NCI-H774 (cell line): ENCODE measurements at places on chromosomes 13 and 19.
A peak's percentile ranks its signal among the peaks of the same experiment; 100 is the strongest.

DNA sequence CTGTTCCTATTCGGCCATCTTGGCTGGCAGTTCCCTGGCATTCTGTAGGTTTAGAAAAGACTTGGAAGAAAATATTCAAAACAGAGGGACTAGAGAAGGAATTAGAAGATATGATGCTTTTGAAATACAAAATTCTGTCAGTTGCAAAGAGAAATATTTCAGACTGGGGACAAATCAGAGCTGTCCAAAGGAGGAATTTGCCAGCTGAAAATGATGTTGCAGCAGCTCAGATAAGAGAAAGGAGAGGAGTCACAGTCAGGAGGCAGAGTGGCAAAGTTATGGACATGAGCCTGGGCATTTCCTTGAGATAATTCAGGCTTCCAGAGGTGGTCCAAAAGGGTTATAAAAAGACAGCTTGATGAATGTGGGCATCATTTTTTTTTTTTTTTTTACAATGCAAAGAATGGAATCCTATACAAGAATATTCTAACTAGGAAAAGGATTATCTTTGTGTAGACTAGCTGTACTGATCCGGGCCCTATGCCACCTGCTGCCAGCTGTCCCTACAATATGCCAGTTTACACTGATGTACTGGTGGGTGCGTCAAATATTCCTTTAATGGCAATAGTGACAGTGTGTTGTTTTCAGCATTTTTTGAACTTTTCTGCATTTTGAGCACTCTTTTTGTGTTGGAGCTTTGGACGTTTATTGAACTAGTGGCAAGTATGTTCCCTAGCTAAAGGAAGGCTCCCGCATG, 31.8 kb upstream of the CBY2 start:
- no peak for DNase-seq

GRCh38 chr19:10431254-10431942, 11.1 kb downstream of the PDE4A start:
- no peak for DNase-seq

GRCh38 chr13:77384999-77385398, 58.1 kb upstream of the MYCBP2 start:
- DNase-seq, result no peak

- peak; percentile 10 for DNase-seq
Measured at GRCh38 chr19:49502866-49503581, 6.8 kb downstream of the RPS11 start.

DNA sequence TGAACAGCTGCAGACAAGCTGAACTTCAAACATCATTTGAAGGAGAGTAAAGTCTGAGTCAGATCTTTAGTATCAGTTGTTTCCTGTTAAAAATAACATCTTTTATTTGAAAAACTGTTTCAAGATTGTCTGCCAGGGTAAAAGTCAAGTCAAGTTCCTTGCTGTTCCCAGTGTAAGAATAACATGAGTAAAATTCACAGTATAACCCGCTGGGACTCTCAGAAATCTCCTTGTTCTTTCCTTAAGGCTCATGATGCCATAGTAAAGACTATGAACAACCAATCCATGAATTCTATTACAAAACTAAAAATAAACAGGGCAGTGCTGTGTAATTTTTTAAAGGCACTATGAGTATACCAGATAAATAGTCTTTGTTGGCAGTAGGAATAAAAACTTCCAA, 112.9 kb downstream of the IRS2 start:
- no peak for DNase-seq

DNA sequence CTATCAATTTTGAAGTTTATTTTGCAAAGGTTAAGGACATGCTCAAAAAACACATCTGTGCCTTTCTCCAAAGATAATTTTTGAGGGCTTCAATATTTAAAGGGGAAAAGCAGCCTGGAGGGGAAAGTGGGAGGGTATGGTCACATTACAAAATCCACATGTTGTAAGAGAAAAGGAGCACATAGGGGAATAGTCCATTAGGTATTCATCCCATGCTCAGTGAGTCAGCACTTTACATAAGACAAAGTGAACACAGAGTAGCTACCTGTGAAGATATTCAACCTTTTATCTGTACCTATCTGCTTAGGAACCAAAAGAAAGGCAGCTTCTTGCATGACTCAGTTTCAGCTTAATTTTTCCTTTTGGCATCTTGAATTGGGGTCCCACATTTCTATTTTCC, 932.0 kb downstream of the SLITRK6 start:
- DNase-seq, result no peak
